ENCODE measurements at places on chromosomes 5 and 9.
A peak's percentile ranks its signal among the peaks of the same experiment; 100 is the strongest.

DNA sequence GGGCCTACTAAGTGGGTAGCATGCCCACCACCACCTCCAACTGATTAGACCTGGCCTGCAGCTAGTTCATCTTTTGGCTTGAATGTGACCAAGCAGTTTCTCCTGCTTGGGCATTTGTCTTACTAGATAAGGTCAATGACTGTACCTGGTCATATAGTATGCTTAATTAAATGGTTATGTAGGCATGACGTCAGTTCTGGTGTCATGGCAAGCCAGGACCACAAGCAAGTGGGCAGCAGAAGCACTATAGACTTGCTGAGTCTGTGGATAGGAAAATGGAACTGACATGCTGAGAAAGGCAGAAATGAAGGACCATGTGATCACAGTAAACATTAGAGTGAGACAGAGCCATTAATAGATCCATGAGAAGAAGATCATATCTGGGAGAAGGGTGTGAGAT lies 55.6 kb upstream of the C6 start:
- no peak for DNase-seq

GRCh38 chr5:151060742-151061141 lies 20.1 kb downstream of the TNIP1 start:
- no peak for DNase-seq

DNA sequence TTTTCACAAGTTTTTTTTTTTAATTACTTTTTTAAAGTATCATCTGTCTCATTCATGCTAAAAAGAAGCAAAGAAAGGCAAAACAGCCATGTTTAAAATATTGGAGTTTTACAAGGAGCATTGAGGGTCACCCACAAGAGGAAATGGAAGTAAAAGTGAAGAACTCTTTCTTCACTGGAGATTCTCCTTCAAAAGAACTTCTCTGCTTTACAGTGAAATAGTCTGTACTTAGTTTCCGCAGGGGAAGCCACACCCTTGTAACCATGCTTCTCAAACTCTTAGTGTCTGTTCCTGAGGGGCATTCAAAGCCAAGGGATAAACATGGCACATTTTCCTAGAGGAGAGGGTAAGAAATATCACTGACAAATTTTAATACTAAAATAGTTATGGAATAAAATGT lies 8.6 kb downstream of the C9orf72 start:
- no peak for DNase-seq

GRCh38 chr9:87020169-87020950 lies 73.1 kb upstream of the GAS1 start:
- no peak for DNase-seq

- DNase-seq = no peak
Observed at GRCh38 chr9:130110596-130111021, 56.9 kb downstream of the GPR107 start.

- no peak for DNase-seq
Observed at GRCh38 chr5:67331296-67331925, 134.8 kb upstream of the CD180 start.

DNA sequence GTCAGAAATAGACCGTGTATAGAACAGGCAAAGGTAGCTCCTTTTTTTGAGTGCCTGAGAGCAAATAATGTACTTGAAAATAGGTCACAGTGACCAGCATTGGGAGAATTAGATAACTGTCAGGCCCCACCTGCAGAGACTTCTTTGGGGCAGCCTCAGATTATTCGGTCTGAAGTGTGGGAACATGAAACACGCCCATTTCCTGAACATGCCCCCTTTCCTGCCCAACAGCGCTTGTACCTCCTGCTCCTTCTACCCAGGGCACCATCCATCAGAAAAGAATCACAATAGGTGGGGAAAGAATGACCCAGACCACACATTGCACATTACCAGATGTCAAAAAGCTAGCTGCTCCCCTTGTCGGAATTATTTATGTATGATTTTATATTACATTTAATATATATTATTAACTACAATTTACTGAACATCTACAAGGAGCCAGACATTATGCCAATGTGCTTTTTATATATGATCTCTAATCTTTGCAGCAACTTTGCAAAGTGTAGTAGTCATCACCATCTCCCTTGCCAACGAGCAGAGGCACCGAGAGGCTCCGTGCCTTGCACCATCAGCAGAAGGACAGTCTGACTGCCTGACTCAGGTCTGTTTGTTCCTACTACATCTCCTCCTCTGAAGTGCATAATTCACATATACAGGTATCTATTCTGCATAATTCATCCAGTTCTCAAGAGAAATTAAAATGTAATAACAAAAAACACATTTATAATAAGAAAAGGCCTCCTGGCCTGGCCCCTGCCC lies 39.5 kb downstream of the PTPN3 start:
- no peak for DNase-seq

GRCh38 chr5:177537389-177538361 lies 16.7 kb downstream of the FAM193B start:
- DNase-seq = no peak

DNA sequence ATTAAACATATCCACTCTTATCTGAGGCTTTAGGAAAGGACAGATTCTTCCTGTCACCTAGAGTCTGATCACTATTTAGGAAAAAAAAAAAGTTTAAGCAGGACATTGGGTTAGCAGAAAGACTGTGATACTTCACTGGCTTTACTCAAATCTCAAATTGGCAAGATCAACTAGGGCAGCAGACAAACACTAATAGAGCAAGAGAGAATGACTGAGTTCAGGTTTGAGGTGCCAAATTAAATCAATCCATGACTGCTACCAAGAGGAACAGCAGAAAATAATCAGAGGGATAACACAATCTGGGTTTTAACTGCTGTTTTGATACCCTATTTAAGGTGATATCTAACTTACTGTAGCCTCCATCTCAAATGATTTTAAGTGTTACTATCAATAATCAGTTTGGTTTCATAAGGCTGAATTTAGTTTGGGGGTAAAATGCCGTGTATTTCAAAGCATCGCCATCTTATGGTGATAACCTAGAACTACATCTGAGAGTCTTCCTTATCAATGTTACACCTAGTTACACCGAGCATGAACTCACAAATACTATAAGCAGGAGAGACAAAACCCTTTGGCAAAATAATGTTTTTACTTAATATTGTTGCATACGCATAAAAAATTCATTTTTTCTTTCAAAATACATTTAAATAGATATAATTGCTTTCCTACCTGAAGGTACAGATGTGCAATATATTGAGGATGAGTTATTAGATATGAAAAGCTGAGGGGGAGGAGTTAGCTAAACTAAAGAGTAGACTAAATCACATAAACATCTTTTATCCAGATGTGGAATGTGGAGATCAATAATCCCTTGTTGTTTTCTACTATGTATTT lies 286.4 kb upstream of the CDH12 start:
- DNase-seq = no peak

GRCh38 chr9:107361816-107362215 lies 78.7 kb downstream of the RAD23B start:
- no peak for DNase-seq

- no peak for DNase-seq
Observed at GRCh38 chr5:54628050-54628449, 110.5 kb downstream of the SNX18 start.

DNA sequence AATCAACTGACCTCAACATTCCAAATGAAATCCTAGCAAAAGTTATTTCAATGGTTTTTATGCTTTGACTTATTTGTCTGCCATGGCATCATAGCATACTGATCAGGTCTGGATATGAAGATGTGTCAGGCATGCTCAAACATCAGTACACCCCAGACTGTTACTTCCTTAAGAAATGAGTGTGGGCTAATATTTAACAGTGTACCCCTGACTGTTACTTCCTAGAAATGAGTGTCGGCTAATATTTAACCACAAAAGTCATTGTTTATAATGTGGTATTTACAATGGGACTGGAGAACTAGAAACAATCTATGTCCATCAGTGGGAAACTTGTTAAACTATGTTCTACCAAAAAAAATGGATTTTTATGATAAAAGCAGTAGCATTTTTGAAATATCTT lies 38.1 kb upstream of the HNRNPA0 start:
- DNase-seq = no peak

GRCh38 chr5:144438237-144438636 lies 267.6 kb downstream of the KCTD16 start:
- no peak for DNase-seq

DNA sequence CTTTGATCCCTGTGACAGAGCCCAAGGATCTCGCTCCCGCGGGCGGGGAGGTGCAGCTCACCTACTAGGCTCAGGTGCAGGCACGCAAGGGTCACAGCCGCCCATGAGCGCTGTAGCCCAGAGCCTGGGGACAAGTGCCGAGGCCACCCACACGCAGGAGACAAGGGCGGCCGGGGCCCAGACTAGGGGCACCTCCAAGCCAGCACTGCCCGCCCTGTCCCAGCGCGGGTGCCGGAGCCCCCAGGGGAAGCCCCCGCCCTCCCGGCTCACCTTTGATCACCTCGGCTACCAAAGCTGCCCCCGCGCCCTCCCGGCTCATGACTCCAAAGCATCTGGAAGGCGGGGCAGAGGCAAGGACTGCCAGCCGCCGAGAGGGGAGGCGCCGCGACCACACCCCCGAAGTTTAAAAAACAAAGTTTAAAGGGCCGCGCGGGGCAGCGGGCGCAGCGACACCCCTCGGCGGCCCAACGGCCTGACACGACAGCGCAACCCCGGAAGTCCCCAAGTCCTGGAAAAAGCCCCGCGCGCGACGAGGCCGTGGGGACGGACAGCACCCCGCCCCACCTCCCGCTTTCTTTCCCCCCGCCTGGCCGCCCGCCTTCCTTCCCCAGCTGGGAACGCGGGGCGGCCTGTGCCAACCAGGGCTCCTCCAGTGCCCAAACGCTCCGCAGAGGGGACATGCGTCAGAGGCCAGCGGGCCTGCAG lies 53.0 kb downstream of the CDC14B start:
- peak; percentile 76 for DNase-seq

DNA sequence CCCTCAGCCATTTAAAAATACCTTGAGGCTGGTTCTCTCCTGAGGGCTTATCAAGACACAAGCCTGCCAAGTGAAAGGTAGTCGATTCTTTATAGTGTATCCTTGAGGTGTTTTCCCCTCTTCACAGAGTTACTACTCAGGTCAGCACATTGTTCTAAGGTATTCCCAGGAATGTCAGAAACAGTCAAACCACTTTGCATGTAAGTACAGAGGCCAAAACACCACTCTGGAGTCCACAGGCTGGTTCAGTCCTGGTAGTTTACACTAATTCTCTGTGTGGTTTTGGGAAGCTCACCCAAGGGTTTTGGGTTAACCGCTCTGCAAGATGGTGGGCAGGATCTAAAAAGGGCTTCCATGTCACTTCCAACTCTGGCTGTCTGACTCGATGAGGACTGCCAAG lies 162.3 kb upstream of the PPP2R2B start:
- DNase-seq = no peak

DNA sequence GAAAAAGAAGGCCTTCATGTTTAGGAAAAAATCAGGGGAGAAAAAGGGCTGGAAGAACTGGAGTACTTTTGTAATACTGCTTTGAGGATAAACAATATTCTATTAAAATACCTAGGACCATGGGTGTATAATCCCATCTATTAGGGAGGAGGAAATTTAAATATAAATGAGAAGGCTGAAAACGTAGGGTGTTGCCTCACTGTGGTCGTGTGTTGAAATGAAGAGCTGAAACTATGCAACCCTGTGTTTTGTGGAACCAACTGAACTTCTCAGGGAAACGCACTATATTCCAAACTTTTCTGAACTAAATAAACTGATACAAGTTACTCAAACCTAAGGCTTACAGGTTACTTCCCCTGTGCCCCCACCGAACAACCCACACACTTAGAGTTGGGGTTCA lies 4.5 kb upstream of the CNTLN start:
- DNase-seq = no peak

- no peak for DNase-seq
Observed at GRCh38 chr9:111276431-111277128, 53.4 kb downstream of the OR2K2 start.

DNA sequence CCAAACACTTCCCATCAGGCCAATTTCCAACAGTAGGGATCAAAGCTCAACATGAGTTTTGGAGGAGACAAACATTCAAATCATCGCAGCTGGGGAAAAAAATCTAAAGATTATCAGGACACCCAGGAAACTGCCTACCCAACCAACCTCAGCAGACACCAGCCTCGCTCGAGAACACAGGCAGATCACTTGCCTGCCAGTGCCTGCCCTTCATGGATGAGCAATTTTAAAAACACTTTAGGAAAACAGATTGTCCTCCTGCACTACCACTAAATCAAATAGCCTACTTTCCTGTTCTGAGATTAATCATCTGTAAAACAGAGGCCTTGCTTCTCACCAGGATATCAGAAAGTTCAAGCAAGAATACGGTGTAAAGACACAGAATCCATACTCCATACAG lies 14.7 kb upstream of the TMEM174 start:
- DNase-seq = no peak

DNA sequence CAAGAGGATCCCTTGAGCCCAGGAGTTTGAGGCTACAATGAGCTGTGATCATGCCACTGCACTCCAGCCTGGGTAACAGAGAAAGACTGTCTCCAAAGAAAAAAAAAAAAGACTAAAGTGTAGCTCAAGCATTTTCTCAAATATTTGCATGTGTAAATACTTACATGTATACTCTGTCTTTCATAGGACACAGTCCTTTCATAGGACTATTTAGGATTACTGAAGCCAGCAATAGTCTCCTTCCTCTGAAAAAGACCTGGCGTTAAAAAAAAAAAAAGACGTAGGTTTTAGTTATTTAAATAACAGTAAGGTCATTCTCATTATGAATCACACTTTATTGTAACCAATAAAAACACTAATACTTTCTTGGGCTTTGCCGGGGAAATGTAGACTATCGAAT lies 29.9 kb downstream of the HSDL2 start:
- DNase-seq = no peak

GRCh38 chr5:104789366-104789765 lies 1226.8 kb upstream of the NUDT12 start:
- no peak for DNase-seq

- DNase-seq = no peak
Observed at GRCh38 chr5:155598552-155598951, 585.0 kb downstream of the KIF4B start.

DNA sequence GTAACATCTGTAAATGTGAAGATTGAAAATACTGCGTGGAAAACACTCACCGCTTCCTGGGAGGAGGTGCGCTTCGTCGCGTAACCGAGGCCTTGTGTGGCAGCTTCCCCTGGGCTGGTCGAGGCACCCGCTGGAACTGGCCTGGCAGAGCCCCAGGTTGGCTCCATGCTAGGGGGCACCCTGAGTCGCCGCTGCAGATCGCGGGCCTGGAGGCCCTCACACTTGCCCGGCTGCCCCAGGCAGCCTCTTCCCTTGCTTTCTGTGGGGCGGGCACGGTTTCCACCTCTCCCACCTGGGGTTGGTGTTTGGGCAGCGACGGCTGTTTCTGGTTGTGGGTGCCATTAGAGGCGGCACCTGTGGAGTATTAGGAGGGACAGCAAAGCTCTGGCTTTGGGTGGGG lies 852 bp downstream of the ZNF354C start:
- DNase-seq = no peak

DNA sequence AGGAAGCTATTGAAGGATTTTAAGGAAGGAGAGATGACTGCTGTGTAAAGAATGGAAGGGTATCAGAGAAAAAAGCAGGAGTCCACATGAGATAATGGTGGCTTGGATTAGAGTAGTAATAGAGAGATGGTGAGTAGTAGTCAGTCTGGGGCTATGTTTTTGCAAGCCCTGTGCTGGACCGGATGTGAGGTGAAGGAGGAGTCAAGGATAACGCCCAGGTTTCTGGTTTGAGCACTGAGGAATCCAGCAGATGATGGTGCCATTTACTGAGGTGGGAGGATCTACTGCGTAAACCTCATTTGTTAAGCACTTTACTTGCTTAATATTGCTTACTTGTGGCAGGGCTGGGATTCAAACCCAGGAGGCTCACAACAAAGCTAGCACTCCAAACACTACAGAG lies 1.1 kb downstream of the TIGD6 start:
- no peak for DNase-seq

Data from T-helper 1 cell (primary cell).